ENCODE measurements at places on chromosomes 3 and 15.

- no peak for DNase-seq
Observed at GRCh38 chr3:66256806-66257205, 36.0 kb downstream of the SLC25A26 start.

DNA sequence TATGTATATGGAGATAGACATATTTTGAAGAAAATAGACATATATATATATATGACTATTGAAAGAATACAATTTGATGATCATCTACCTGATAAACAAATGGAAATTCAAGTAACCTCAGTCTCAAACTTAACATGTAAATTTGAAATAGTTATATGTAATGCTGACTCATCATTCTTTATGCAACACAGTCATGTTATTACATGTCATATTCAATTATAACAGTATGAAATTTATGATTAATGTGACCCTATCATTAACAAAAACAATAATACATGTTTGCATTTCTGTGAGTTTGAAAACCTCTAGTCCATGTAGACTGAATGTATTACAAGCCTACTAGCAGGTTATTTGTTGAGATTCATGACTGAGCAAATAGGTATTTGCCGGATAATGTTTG is 204.1 kb downstream of the CADM2 start:
- DNase-seq = no peak

DNA sequence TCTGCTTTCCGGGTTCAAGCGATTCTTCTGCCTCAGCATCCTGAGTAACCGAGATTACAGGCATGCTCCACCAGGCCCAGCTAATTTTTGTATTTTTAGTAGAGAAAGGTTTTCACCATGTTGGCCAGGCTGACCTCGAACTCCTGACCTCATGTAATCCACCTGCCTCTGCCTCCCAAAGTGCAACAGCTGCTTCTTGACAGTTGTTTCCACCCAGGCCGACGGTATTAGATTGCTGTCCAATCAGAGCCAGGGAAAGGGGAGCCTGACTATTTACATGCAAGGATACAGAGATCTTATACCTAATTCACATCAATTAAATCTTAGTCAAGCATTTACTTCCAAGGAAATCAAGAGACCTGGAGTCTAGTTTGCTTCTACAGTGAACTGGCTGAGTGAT is 4.0 kb upstream of the CAPN3 start:
- no peak for DNase-seq

DNA sequence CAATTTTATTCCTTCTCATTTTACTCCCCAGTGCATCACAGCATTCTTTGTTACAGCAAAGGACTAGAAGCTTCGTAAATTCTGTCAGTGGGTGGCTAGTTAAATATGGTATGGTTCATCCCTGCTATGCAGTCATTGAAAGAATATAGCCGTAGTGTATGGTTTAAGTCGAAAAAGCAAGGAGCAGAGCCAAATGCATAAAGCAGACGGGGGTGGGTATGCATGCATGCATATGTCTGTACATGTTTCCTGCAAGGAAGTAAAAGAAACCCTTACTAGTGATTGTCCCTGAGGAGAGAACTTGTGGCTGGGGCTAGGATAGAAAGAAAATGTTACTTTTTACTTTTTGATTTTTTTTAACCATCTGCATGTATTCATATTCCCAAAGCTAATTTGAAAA is 19.9 kb downstream of the RBP2 start:
- DNase-seq = no peak

Data from hippocampal formation (tissue), 2 donors.